Thyroid gland (tissue), 4 donors: ENCODE measurements at places on chromosomes 4 and X. TPM values are rescaled to one million over a fixed set of nuclear protein-coding genes. Genes with fewer than 3 reads are reported as not detected.
A peak's percentile ranks its signal among the peaks of the same experiment; 100 is the strongest.

DNA sequence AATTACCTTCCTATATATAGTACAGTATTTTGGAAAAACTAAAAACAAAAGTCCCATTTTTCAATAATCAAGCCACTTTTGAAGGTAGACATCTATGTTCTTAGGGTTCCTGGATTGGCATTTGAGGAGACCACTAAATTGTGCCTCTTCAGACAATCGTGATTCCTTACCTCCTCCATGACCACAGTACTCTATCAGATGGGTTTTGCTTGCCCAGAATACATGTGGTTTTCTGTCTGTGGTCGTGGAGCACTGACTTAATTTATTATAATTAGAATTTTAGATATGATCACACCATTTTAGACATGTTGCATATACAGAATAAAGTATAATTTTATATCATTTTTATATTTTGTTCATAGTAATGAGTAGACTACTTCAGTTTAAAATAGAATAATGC is 67.9 kb downstream of the NDST3 start:
- DNase-seq, result no peak

GRCh38 chr4:129804461-129804981 is 708.6 kb downstream of the C4orf33 start:
- DNase-seq, result no peak

- DNase-seq, result no peak
Observed at GRCh38 chrX:64976673-64977040, 407 bp upstream of the ZC4H2 start.

DNA sequence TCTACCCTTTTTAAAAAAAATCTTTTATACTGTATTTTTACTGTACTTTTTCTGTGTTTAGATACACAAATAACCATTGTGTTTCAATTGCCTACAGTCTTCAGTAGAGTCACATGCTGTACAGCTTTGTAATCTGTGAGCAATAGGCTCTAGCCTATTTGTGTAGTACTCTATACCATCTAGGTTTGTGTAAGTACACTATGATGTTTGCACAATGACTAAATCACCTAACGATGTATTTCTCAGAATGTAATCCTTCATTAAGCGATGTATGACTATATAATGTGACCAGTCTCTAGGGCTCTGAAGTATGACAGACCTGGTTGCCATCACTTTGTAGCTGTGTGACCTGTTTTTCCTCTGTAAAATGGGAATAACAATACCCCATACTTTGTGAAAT is 14.2 kb upstream of the DCAF4L1 start:
- DNase-seq, result no peak

- DNase-seq, result peak; percentile 25
Observed at GRCh38 chr4:149549911-149550310, 265.7 kb downstream of the IQCM start.

GRCh38 chr4:23889814-23890341 is at the start of gene PPARGC1A:
TSS of gene PPARGC1A (minus strand) at chr4:23890047. CDS start at chr4:23889957, 90 bp downstream.
- DNase-seq, result peak; percentile 95

GRCh38 chr4:35723973-35724372 is 520.3 kb downstream of the ARAP2 start:
- DNase-seq, result no peak

DNA sequence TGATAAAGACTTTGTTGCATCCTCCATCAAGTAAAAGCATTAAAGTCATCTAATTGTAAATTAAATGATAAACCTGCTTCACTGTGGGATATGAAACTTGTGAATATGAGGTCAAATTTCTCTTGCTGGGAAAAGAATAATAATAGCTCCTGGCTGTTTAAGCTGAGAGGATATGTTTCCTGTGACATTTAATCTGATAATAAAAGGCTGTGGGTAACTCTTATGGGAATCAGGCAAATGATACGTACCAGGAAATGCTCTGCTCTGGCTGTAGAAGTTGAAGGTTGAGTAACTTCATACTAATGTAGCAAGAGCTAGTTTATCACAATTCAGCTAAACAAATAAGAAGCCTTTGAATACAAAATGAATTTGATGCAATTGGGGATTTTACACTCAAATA is 574.6 kb downstream of the RAPGEF2 start:
- no peak for DNase-seq

DNA sequence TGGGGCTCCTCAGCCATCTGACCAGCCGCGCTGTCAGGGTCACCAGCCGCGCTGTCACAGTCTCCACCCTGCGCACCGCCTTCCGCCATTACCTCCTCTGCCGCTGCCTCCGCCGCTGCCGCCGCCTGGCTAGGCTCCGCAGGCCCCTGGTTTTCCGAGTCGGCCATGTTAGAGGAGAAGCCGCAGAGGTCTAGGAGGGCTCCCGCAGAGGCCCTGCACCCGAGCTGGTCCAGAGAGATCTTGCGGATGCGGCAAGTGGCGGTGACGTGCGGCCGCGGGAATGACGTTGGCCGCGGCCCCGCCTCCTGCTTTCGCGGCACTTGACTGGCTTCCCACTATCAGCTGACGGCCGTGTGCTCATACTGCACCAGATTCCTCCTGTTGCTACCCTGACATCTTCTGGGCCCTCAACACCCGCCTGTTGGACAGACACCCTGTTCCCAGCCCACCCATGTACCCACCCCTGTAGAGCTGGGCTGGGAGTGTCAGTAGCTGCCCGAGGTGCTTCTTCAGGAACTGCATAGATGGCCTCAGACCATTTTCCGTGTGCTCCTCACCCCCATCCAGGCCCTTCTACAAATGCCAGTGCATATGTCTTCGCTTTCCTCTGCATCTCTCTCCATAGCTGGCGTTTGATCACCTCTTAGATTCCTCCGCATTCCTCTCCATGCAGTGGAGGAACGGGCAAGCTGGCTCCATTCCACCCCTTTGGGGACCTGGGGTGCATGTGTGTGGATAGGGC is at the start of gene NAP1L5:
NAP1L5 (minus strand) TSS at position 242 of the 742 bp plus-strand sequence; CDS start at position 167, 75 bp downstream.
- peak; percentile 61 for DNase-seq

DNA sequence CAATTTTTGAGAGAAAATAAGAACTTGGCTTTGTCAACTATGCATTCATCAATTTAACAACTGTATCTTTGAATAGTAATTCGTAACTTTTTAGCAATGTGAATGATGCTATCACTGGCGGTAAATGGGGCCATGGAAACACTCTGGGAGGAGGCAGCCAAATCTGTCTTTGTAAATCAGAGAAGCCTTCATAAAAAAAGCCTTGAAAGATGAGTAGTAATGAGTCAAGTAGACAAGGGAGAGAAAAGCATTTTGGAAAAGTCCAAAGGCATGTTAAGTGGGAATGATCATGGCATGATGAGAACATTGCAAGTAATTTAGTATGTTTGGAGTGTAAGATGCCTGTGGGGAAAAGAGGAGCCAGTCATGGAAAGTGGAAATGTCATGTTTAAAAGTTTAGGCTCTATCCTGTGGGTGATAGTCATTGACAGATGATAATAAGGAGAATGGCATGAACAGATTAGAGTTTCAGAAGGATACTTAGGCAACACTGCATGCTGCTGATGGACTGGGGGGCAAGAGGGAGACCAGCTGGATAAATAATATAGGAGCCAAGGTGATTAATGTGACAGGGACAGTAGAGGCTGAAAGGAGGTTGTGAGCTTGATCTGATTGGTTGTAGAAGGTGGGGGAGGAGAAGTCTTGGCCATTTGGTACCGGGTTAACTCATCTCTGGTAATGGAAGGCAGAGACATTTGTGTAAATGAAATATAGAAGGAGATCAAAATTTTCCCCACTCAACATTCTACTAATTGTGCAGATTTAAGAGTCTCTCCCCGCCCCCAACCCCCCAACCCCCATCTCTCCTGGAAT is 16.3 kb downstream of the SPRY1 start:
- no peak for DNase-seq

DNA sequence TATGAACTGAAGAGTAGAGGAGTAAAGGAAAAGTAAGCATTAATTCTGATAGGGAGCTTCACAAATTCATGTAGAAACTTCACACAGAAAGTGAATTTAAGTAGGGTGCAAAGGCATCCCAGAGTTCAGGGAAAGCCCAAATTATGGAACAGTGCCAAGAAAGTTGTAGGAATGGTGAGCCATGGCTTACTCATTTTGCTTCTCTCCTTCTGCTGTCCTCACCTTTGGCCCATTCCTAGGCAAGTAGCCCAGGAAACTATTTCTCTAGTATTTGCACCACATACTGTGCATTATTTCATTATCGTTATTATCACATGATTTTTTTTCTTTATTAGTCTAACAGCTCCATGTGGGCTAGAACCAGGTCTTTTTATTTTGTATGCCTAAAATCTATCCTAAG is 34.9 kb upstream of the IL1RAPL1 start:
- DNase-seq, result no peak

DNA sequence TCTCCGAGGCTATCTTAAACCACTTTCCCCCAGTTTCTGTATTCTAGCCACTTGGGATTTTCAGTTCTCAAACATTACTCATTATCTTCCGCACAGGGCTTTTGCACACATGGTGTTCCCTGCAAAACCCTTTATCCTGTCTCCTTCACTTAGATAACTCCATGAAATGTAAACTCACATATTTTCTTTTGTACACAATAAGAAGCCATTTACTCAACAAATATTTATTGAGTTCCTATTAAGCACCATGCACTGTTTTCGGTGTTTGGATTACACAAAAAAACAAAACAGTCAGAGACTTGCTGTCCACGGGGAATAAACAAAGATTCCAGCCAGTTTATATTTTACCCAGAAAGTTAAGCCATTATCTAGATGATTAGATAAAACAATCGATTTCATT is 42.5 kb upstream of the UNC5C start:
- DNase-seq, result no peak

- DNase-seq, result no peak
Observed at GRCh38 chr4:82267506-82267905, 106.3 kb downstream of the HNRNPD start.

GRCh38 chr4:27921231-27921630 is 1060.6 kb downstream of the STIM2 start:
- no peak for DNase-seq

DNA sequence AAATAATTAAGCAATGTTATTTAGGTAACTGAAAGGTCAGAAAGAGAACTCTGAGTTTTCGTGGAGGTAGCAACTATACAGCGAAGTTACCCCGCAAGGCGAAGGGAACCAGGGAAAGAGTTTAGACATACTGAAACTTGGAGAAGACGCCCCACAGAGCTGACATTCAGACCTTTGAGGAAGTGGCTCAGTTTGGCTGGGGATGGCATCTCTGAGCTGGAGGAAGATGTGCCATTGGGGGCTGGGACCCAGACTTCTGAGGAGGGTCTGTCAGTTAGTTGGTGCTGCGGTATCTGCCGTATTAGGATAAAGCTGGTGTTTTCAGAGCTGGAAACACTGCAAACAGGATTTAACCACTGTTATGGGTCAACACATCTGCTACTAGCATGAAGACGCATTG is 156.6 kb downstream of the ANKRD50 start:
- no peak for DNase-seq

- DNase-seq, result peak; percentile 27
Observed at GRCh38 chr4:38612646-38613414, 51.2 kb upstream of the KLF3 start.

Gene TREX2
- total RNA-seq, result 0.40 TPM

Gene MAGEA9B
- not detected for total RNA-seq

Gene FAM241A
- total RNA-seq, result 9.9 TPM

Gene CENPC
- 33.2 TPM for total RNA-seq

Gene HS6ST2
- total RNA-seq, result not detected

Gene ADGRG2
- total RNA-seq, result 4.3 TPM

Gene C1QTNF7
- 1.2 TPM for total RNA-seq

Gene PRSS12
- 0.56 TPM for total RNA-seq
